ENCODE measurements at places on chromosomes 11 and 22.

DNA sequence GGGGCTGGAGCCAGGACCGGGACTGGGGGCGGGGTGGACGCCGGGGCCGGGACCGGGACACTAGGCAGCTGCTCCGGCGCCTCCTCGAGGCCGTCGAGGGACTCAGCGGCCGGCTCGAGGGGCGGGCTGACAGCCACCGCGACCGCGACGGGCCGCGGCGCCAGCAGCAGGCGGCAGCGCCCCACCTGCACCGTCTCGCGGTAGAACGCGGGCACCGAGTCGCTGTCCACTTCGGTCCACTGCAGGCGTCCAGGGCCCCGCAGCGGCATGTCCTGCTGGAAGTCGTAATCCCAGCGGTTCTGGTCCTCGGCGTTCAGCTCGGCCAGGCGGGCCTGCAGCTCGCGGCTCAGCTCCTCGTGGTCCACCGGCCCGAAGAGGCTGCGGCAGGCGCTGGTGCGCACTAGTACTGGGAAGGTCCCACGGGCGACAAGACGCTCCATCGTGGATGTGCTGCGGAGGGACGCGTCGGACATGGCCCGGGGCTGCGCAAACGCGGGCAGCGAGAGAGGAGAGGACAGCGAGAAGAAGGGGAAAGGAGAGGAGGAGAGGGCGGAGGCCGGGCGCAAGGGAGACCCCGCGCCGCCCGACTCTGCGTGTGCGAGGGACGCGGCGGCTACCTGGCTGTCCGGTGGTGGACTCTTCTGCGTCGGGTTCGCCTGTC is 428 bp downstream of the CDKN1C start:
- peak; percentile 62 for DNase-seq

DNA sequence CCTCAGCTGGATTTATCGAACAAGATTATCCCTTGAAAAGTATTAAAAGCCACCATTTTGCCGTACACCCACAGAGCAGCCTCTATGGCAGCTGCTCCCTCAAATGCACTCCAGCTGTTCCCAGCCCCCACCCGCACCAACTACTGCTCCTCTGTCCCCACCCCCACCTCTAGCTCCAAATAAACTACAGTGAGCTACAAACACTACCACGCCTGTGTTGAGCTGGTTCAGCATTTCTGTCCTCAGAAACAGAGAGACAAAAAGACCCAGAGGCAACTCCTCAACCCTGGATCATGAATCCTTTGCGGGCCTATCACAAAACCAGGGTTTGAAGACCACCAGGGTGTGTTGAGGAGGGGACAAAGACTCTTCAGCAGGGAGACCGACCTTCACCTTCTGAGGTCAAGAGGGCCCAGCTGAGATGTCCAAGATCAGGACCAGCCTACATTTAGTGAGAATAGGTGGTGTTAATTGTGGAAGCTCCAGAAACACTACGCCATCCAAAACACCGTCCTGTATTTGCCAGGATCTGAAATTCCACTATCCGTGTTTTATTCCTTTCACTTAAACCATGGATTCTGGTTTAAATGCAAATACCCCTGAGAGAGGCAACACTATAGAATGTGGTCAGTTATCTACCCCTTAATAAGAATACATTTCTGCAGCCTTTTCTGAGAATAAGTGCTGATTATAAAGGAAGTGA is 195.9 kb downstream of the DSCAML1 start:
- no peak for DNase-seq

DNA sequence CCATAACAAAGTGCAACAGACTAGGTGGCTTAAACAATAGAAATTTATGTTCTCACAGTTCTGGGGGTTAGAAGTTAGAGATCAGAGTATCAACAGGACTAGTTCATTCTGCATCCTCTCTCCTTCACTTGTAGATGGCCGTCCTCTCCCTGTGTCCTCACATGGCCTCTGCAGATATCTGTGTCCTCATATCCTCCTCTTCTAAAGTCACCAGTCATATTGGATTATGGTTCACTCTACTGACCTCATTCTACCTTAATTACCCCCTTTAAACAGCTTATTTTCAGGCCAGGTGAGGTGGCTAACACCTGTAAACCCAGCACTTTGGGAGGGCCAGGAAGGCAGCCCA is 135.1 kb downstream of the RAB38 start:
- no peak for DNase-seq

DNA sequence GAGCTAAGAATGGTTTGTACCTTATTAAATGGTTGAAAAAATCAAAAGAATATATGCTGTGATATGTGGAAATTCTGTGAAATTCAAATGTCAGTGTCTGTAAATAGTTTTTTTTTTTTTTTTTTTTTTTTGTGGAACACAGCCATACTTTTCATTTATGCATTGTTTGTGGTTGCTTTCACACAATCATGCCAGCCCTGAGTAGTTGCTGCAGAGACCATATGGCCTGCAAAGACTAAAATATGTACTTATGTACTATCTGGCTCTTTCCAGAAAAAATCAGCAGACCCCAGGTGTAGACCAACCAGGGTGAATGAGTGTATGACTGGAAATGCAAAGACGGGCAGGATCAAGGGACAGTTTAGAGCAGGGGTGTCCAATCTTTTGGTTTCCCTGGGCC is 98.3 kb downstream of the PTPRJ start:
- DNase-seq, result no peak

DNA sequence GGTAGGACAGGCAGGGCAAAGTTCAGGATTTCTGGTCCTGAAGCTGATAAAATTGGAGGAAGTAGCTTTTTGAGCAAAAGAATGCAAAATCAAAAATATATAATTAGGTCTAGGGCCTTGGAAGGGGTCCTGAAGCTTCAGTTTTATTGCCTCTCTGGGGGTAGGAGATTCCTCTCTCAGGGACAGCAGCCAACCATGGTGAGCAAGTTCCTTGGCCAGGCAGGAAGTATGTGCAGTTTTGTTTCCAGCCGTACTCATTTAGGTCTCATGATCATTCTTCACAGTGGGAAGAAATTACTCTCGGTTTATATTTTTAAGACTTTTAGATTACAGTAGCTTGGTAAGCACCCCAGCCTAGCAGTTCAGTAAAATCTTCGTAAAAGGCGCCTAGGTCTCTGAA is 2.9 kb upstream of the RAB38 start:
- DNase-seq, result peak; percentile 58

- no peak for DNase-seq
Measured at GRCh38 chr11:111607751-111608150, 5.5 kb downstream of the SIK2 start.

DNA sequence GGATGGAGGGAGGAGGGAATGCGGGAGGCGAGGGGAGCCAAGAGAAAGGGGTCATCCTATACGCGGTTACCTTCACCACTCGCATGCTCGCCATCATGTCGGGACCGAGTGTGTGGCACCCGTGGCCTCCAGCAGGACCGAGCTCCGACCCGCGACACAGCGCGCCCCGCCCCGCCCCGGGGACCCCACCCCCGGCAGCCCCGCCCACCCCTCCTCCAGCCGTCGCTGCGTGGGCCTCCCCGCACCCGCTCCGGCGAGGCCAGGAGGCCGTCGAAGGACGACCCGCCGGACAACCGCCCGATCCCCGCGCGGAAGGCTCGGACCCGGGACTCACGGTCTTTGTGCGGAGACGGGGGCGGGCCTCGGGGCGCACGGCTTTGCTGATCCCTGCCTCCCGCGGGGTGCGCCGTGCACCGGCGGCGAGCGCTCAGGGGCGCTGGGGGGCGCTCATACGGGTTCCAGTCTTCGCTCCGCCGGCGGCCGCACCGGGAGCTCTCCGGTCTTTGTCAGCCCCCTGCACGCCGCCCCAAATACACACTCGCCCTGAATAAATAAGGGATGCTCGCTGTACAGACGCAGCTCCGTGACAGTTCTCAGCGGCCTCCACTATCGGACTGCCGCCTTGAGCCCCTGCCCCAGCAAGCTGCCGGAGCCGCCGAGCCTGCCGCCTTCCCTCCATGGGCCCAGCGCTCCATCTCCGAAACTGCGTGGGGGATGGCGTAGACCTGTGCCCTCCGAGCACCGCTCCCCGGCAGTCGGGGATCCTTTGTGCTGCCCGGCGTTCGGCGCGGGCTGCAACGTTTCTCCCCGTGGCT is at the start of gene UBE2L6:
Gene UBE2L6, minus strand, starts transcription at position 158 of the 815 bp plus-strand sequence. Its CDS starts 61 bp downstream, at position 97.
- DNase-seq, result peak; percentile 90

DNA sequence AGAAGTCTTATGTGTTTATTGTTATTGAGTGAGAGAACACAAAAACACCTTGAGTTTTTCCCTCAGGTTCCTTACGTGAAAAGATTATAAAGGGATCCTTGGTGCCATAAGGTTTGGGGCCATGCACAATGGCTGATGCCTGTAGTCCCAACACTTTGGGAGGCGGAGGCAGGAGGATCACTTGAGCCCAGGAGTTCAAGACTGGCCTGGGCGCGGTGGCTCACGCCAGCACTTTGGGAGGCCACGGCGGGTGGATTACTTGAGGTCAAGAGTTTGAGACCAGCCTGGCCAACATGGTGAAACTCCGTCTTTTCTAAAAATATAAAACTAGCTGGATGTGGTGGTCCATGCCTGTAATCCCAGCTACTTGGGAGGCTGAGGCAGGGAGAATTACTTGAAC is 5.4 kb downstream of the SMDT1 start:
- DNase-seq, result no peak

DNA sequence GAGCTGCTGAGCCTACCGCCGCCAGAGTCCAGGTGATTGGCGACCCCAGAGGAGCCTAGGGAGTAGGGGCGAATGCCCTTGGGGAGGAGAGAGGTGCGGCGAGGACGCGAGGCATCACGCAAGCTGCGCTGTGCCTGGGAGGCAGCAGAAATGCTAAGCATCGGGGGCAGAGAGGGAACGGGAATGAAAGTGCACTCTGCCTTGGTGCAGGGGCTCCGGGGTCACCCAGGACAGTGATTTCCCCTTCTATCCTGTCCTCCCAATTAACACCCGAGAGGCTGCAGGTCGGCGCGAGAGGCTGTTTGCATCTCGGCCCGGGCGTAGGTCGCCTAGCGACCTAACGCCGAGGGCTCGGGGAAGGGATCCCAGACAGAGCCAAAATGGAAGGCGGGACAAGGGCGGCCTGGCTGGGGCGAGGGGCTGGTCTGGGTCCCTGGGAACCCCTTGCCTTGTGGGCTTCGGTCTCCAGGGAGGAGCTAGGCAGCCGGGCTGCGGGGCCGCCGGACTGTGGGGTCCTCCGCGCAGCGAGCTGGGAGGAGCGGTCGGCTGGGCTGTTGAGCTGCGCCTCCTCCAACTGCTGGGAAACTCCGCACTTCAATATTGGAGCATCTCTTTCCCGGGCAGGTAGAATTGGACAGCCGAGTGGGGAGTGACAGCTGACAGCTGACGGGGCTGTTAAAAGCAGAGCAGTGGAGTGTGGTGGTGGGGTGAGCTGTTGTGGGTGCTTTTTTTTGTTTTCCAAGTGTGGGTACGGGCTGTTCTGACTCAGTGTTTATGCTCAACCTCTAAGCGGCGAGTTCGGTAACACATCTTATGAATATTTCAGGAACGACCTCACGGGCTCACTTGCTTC is 657 bp downstream of the ELMOD1 start:
- DNase-seq, result peak; percentile 70

DNA sequence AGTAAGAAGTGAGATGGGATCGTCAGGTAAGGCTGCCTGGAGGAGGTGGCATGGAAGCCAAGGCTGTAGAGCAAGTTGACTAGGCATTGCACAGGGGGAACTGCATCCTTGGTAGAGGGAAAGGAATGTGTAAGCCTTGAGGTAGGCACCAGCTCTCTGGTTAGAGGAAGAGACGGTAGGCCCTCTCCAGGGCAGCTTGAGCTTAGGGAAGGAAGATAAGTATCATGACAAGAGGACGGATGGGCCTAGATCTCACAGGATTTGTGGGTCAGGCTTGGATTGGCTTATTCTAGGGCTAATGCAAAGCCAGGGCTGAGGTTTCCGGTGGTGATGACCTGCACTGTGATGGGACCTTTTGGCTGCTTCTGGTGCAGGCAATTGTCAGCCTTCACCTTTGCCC is 1035.8 kb downstream of the TBC1D22A start:
- DNase-seq, result no peak

DNA sequence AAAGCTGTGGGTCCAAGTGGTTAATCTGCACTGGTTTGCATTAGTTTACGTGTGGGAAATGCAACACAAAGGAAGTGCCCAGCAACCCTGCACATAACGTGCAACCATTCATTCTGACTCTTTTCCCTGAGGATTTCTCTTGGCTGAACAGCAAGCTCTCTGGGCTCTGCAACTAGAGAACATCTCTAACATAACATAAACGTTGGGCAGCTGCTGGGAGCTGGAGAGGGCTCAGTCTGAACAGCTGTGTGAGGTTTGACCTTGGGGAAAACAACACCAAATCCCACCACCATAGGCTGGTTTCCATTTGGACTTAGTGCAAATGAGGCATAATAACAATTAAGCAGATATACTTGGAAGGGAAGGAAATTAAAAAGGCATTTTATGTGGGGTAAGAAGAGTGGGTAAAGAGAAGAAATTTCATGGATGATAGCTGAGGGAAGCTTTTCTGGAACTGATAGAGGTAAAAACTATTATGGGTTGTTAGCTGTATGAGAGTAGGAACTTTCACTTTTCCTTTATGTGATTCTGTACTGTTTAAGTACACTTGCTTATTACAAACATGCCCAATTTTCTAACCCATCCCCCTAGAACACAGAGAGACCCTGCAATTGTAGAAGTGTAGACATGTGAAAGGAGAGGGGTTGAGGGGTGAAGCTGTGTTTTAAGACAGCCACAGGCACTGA is 76.2 kb downstream of the SNX19 start:
- DNase-seq, result peak; percentile 73

DNA sequence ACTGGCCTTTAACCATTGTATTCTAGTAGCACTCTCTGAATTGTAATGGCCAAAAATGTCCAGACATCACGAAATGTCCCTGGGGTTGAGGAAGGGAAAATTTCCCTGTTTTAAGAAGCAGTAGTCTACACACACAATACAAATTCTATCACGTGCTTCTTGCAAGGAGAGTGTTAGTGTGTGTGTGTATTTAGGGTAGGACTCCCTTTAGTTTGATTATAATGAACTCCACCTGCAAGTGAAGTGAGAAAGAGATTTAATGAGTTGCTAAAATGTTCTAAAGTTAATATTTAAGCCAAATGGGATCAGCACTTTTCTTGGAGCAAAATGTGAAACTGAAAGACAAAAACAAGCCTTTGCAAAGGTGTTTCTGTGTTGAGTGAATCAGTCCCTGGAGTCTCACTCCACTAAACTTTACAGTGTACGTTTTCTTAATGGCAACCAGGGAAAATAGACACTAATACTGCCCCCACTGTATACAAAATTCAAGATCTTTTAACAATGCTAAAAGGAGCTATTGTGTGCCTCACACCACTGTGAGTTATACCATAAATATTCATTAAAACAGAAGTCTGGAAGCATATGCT is 590.3 kb upstream of the TENM4 start:
- DNase-seq, result no peak

All from GM23248 (cell line).